ENCODE measurements at places on chromosomes 2 and 18. TPM values are rescaled to one million over a fixed set of nuclear protein-coding genes. Genes with fewer than 3 reads are reported as not detected.

DNA sequence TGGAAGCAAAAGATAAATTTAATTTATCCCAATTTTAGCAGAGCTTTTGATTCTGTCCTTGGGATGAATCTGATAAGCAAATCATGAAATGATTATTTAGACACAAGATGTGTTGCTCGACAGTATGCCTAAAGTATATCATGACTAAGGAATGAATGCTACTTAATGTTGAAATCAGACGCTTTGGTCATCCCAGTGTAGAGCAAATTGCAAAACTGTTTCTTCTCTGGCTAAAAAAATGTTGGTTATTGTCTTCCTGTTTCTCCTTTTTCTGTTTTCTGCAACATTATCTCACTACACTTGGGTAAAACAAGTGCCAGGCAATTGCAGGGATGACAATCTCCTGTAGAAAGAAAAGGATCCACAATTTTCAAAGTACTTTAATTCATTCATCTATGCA lies 66.4 kb downstream of the BABAM2 start:
- DNase-seq = peak; percentile 78

- DNase-seq = peak; percentile 74
Measured at GRCh38 chr18:58635891-58636290, 7.0 kb upstream of the ALPK2 start.

DNA sequence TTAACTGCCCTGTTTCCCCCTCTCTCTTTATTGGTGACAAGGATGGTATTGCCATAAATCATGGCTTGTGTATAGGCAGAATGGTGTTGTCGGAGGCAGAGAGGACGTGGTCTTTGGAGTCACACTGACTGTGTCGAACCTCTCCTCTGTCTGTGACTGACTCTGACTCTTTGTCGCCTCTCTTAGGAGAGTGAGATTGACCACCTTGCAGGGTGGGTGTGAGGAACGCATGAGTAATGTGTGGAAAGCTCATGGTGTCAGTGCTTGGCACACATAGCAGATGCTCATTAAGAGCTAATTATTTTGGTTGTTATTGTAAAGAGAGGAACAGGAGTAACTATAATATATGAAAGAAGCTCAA lies 145.6 kb downstream of the TTC27 start:
- no peak for DNase-seq

Gene RAB1A
- 206 TPM for polyA plus RNA-seq

DNA sequence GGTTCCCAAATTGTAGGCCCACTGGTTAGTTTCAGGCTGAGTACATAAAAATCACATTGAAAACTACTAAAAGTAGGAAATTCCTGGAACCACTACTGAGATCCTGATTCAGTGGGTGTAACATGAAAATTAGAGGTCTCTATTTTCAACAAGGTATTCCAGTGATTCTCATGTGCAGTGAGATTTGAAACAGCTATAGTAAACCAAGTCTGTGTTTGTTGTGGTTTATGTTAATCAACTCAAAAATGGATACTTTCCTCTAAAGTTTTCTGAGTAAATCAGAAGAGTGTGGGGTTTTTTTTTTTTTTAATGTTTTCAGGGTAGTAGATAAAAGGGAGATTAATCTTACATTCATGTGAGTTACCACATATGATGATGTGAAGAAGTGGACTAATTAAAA lies 42.4 kb upstream of the LIMS1 start:
- DNase-seq = no peak

DNA sequence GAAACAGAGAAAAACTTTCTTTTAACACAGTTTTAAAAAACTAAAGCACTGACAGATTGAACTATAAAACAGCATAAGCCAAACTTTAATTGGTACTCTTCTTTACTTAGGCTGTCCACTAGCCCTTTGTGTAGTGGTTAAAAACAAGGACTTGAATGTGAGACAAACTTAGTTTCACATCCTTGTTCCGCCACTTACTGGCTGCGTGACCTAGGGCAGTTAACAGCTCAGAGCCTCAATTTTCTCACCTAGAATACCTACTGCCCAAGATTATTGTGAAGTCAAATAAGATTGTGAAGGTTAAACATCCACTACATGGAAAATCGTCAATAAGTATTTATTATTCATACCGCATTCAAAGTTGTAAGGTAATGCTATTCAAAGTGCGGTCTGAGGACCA lies 2.0 kb downstream of the WDR35 start:
- DNase-seq = no peak

DNA sequence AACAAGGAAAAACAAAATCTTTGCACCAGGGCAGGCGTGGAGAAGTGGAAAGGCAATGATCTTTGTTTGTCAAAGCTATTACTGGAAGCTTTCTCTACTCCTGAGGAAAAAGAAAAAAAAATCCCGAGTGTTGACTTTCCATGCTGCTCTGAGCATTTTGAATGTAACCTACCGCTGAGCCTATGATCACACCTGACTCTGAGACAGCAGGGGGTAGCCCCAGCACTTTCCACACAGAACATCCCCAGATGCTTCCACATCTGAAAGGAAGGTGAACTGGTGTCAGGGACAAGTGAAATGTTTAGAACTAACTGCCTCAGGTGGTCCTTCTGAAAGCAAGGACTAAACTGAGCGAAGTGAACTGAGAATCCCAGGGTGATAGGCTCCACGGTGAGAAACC lies 1315.1 kb upstream of the DDX18 start:
- no peak for DNase-seq

GRCh38 chr2:151176661-151177060 lies 85.0 kb downstream of the RBM43 start:
- no peak for DNase-seq

DNA sequence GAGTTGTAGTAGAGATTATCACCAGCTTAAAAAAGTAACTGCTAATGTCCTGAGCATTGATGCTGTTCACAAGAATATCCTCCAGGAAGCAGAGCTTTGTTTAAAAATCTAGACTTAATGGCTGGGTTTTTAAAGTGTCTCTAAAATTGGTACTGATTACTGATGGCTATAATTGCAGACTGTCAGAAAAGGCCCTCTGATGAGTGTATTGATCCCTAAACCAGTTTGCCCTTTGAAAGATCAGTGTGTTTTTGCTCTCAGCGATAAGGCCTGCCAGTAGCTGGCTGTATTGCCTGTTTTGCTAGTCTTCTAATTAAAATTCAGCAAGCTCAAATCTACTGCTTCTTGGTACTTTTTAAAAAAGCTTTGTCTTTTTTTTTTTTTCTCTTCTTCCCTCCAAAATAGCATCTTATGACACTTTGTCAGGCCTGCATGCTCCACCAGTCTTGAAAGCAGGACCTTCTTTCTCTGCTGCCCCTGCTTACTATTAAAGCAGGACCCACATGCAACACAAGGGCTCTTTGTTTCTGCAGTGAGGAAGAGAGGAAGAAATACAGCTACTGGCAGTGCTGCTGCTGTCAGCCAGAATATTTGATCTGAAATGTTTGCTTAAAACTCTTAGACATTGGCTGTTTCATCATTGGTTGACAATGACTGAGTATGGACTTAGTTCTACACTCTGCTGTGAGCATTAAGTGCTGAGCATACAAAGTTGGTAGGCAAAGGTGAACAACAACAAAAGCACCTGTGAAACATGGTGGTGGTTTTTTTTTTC lies 1.8 kb downstream of the SEC11C start:
- no peak for DNase-seq

GRCh38 chr2:158633261-158633660 lies 161.9 kb upstream of the DAPL1 start:
- DNase-seq = no peak

Gene HOXD4
- not detected for polyA plus RNA-seq

DNA sequence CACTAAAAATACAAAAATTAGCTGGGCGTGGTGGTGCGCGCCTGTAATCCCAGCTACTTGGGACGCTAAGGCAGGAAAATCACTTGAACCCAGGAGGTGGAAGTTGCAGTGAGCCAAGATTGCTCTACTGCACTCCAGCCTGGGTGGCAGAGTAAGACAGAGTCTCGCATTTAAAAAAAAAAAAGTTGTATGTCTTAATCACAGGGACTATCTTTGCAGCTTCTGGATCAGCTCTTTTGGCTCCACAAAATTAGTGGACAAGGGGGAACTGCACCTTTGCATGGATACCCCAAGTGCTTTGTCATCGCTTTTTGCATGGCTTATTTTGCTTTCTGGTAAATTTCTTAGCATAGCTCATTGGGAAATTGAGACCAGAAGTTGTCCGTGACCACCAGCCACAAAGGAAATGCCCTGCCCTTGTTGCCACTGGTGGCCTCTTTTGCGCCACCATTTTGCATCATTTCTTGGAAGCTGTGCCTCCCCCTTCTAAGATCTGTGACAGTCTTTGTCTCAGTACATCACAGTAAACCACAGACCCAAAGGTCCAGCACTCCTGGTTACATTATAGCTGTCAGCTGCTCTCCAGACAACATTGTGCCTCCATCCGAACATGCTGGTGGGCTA lies 43.9 kb upstream of the PCBP1 start:
- DNase-seq = no peak

DNA sequence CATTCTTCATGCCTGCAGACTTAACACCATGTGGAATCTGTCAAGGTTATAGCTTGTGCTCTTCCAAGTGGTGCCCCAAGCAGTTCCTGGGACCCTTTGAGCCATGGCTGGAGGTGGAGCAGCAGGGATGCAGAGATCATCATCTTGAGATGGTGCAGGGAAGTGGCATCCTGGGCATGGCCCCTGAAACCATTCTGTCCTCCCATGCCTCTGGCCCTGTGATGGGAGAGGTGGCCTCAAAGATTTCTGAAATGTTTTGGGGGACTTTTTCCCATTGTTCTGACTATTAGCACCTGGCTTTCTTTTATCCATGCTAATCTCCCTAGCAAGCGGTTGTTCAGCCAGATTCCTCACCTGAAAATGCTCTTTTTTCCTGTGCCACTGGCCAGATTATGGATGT lies 10.3 kb upstream of the TMEM37 start:
- DNase-seq = no peak

- no peak for DNase-seq
Measured at GRCh38 chr2:29954316-29954715, 32.9 kb upstream of the ALK start.

DNA sequence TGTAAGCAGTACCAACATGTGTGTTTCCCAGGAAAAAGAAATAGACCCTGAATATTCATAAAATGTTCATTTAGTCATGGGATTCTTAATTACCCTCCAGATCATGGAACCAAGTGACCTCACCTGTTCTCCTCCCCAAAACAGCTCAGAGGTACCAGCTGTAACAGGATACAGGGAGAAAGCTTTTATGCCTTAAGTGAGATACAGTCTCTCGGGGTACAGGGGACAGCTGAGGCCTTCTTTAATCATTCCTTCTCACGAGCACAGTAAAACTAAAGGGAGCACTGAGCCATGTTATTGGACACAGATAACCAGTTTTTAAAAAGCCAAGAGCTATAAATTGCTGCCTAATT lies 16.6 kb downstream of the EPHA4 start:
- DNase-seq = no peak

Gene MARCHF4
- polyA plus RNA-seq = 7.3 TPM

DNA sequence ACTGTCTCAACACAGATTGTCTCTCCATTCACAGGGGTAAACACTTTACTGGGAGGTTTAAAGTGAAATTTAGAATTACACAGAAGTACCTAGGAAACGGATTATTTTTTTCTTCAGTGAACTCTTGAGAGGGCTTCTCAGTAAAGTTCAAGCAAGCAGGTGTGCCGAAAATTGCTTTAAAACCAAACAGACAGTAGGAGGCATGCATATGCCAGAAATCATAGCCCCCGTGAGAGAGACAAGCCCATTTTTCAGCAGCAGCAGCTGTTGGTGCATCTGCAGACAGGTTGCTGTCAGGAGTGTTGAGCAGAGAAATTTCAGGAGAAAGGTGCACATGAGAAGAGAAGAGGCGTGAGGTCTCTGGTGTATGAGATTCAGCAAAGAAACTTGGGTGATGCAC lies 2115.5 kb upstream of the CELF4 start:
- no peak for DNase-seq
